ENCODE measurements at places on chromosomes 7 and 10. TPM values are rescaled to one million over a fixed set of nuclear protein-coding genes. Genes with fewer than 3 reads are reported as not detected.

GRCh38 chr10:50322077-50322476 lies 70.8 kb upstream of the ASAH2 start:
- no peak for DNase-seq

GRCh38 chr7:8084836-8085235 lies 116.2 kb downstream of the GLCCI1 start:
- DNase-seq: no peak

- no peak for DNase-seq
These were observed 115.6 kb upstream of the RNF32 start for GRCh38 chr7:156524818-156525597.

DNA sequence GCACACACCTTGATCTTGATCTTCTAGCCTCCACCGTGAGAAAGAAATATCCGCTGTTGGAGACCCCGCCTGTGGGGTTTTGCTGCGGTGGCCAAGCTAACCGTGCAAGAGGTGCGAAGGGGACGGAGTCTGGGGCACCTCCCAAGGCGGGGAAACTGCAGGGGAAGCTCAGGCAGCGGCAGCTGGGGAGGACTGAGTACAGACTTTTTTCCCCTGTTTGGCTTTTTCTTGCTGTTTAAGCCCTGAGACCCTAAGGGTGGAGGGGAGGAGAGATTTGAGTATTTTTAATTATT lies 108.0 kb downstream of the DNAJB6 start:
- DNase-seq: no peak

GRCh38 chr7:91064938-91065337 lies 199.3 kb upstream of the FZD1 start:
- DNase-seq: no peak

DNA sequence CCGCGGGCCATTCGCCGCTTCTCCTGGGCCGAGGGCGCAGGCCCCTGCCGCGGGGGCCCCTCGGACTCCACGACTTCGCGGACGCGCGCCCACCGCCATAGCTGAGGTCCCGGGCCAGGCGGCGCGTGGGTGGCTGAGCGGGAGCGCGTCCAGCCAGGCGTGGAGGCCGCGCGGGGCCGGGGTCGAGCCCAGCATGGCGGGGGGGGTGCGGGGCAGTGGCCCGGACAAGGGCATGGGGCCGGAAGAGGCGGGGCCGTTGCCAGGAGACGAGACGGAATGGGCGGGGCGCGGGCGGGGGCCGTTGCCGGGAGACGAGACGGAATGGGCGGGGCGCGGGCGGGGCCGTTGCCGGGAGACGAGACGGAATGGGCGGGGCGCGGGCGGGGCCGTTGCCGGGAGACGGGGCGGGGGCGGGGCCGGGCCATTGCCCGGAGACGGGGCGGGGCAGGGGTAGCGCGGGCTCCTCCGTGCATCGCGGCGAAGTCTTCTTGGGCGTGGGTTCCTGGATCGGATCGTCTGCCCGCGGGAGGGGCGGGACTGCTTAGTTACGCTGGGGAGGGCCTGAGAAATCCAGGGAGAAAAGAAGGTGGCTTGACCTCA lies 14.8 kb downstream of the ADAM8 start:
- no peak for DNase-seq

- no peak for DNase-seq
These were observed 117.1 kb downstream of the FGFR2 start for GRCh38 chr10:121481180-121481579.

- no peak for DNase-seq
These were observed 29.3 kb upstream of the BNIP3 start for GRCh38 chr10:132011024-132011423.

DNA sequence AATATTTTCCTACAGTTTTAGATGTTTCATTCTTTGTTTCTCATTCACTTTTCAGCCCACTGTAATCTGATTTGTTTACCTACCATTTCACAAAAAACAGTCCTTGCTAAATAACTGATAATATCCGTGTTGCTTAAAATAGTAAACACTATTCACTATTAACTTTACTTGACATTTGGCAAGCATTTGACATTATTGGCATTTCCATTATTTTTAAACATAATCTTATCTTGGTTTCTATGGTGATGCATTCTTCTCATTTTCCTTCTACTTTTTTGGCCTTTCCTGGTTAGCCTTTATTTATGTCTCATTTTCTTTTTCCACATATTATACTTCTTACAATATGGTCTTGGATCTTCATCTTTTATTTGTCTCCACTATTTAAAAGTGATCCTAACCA lies 715.3 kb downstream of the DNAJB9 start:
- DNase-seq: no peak

DNA sequence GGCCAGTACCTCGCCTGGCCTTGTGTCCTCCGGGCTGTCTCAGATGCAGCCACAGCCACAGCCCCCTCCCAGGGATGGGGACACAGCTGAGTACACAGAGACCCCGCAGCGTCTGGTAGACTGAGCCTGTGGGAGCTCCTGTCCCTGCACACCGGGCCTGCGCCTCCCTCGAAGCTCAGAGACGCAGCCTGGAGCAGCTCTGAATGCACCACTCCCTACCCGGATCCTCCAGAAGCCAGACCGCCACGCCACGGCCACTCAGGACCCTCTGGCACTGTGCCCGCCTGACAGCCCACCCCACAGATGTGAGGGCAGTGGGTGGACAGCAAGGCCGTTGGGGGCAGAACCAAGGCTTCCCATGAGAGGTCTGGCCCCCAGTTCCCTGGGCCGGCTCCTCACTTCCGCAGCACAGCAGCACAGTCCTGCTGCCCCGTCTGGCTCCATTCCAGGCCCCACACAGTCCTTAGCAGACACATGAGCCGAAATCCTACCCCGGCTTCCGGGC lies 40.8 kb downstream of the PAPOLB start:
- no peak for DNase-seq

GRCh38 chr10:8670461-8670860 lies 616.0 kb downstream of the GATA3 start:
- DNase-seq: no peak

GRCh38 chr10:13725594-13725993 lies 138.8 kb downstream of the PRPF18 start:
- no peak for DNase-seq

- DNase-seq: no peak
These were observed 86.0 kb downstream of the CAMK1D start for GRCh38 chr10:12435348-12435747.

DNA sequence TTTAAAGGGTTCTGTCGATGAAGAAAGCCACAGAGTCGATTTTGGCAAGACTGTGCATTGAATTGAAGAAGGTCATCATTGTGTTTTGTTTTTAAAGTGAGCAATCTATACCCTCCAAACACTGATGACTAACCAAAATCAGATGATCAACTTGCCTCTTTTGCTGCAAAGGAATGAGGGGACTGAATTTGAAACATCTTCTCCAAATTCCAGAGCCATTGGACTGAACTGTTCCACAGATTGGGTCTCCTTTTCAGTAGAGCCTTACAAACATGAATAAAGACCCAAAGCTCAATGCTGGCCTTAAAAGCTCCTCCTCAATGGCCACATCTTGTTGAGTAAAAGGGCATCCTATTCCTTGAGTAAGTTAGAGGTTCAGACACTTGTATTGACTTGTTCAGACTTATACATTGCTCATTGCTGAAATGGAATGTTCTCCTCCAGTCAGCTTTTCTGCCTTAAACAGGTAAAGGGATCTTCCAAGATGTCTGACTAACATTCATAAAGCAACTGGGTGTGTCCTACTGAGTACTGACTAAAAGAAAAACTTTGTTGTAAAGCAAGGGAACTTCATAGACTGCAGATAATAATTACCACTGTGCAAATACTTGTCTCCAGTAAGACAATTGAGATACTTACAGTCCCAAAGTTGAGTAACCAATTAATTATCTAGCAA lies 630.6 kb downstream of the KCNMA1 start:
- DNase-seq: no peak

- DNase-seq: no peak
These were observed 3.2 kb downstream of the DPYSL4 start for GRCh38 chr10:132189810-132190422.

DNA sequence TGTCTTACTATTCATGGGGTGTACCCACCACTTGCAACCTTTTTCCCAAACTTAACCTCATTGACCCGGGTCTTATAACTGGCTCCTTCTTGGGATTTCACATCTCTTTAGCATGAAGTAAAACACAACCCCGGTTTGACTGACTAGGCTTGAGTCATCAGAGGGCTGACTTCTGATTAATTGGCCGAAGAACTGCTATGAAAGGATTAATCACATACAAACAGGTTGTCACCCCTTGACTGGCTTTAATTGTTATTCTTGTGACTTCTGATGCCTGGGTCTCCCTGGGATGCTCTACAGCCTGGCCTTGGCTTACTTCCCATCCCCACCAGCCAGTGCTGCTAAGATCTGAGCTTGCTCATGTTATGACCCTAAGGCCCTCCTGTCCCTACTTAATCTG lies 8.8 kb upstream of the CRPPA start:
- DNase-seq: no peak

DNA sequence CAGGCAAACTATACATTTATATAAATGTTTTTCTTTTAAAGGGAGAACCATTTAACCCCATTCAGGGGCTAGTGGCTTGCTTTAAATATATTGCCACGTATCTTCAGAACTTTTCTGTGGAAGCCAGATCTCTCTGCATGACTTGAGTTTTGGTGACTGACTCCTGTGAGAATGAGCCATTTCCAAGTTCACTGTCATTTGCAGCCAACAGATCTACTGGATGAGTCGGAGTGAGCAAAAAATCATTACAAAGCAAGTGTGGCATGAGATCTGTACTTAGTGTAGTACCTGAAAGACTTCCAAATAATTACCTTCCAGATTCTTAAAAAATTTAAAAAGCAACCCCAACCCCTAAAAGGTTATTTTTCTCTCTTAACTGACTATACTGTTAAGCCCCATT lies 45.6 kb downstream of the PDSS1 start:
- DNase-seq: no peak

- no peak for DNase-seq
These were observed 93.0 kb downstream of the BTRC start for GRCh38 chr10:101446947-101447346.

DNA sequence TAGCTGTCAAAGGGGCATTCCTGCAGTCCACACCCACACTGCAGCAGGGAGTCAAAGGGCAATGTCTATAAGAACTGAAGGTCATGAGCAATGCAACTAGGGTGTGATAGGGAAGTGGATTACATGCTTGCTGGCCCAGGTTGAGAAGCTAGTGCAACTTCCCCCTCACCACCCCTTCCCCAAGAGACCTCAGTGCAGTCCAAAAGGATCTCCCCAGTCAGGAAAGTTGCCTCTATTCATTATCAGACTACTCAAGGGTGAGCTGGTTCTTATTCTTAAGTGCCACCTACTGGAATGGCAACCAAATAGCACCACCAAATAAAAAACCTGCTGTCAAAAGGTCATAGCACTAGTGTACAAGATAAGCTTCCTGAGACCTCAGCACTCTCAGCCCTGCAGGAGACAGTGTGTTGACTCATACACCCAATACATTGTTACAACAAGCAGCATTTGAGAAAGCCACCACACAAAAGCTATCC lies 28.2 kb downstream of the MTERF1 start:
- DNase-seq: no peak

DNA sequence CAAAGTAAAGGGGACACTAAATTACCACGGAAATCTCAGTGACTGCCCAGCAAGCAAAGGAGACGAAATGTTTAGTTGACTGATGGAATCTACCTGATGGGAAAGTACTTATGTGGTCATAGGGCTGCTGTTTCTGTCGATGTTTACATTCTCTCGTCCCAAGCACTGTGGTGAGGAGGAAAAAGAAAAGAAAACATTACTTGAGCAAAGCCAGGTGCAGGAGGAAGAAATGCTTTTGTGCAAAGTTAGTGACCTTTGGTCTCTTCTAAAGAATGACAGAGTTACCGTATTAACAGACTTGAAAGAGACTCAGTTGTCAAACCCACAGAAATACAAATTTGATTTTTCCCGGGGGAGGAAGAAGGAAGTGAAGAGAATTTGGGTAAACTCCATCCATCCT lies 43.3 kb upstream of the FMC1 start:
- no peak for DNase-seq

- DNase-seq: no peak
These were observed 22.3 kb downstream of the AGK start for GRCh38 chr7:141573511-141573910.

DNA sequence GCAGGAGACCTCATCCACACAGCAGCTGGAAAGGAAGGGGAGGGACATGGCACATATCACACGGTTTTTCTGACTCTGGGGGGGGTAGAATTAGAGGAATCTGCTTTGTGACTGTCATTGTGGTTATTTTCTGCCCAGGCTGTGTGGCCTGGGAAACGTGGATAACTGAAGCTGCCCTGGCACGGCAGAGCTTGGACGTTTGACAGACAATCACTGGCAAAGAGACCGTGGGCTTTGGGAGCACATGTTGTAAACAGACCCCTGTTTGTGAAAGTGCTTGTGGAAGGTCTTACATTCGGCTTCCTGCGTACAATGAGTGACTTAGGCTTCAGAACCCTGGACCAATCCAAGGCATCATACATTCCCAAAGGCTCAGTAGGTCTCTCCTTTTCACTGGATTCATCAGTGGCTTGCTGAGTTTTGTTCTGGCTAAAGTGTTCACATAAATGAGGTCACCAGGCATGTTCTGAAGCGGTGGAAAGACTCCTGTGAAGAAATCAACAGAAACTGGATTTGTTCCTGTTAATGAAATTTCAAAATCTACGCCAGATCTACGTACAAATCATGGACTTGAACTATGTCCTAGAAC lies 188.2 kb downstream of the TEX36 start:
- no peak for DNase-seq

DNA sequence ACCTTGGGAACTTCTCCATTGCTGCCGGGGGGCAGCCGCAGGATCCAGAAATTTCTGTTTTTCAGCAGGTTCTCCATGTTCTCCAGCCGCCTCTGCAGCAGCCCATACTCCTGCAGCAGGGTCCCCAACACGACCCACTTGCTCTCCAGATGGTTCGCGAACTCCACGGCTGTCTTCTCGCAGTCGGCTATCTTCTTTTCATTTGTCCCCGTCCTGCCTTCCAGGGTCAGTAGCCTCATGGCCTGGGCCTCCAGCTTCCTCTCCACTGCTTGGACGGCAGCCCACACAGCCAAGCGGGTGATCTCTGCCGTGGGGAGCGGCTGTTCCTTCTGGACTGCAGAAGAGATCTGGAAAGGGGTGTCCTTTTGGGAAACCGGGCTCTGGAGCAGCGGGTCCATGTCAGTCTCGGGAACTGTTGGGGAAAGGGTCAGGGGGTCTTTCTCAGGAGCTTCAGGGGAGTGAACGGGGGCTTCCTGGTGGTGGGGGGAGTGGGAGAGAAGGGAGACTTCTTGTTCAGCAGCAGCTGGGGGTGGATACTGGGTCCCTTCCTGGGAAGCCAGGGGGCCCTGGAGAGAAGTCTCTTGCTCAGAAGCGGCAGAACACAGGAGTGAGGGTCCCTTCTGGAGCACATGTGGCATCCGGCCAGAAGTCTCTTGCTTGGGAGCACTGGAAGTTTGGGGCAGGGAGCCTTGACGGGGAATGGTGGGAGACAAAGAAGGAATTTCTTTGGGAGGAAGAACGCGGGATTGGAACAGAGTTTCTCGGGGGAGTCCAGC lies 5.5 kb downstream of the ZNF777 start:
- no peak for DNase-seq

Gene ARL3
- polyA plus RNA-seq: 31.5 TPM

Gene OPN4
- polyA plus RNA-seq: not detected

Gene ASIC3
- 2.3 TPM for polyA plus RNA-seq

Gene FAM53B
- polyA plus RNA-seq: 23.4 TPM
